Stimulated activated CD8-positive, alpha-beta memory T cell treated with anti-CD3 and anti-CD28 coated beads, Interleukin-2, amount 100 ng/mL, for 48 hours (primary cell): ENCODE measurements at places on chromosomes 4 and X.

- no peak for DNase-seq
Observed at GRCh38 chr4:115323106-115323707, 209.8 kb upstream of the NDST4 start.

- no peak for DNase-seq
Observed at GRCh38 chrX:95733426-95733825, 951.2 kb upstream of the DIAPH2 start.

DNA sequence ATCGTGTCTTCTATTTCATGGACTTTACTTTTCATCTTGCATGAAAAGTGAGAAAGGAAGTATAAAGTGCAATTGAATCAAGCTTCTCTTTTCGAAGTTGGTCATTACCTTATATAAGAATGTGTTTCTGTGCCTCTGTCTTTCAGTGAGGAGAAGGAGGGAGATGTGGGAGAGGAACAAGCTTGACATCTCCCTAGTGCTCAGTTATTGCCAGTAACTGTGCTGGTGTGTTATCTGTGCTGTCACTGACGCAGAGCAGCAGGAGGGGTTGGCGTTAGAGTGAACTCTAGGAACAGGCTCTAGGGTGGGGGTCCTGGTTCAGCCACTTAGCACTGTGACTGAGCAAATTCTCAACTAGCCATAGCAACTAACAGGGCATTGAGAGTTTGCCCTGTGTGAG lies 34.0 kb upstream of the TBC1D9 start:
- DNase-seq, result no peak

DNA sequence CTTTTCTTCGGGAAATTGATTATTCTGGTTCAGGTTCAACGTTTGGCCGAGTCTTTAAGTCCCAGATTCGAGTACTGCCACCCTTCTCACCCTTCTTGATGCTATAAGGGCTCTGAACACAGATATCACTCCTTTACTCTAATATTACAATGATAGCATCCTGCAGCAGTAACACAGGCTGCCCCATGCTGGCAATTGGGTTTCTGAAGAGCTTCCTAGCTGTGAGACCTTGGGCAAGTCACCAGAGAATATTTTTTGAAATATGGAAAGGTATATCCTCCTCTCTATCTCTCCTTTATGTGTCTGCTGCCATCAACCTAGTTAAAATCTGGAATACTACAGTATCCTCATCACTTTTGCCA lies 297 bp upstream of the MTMR8 start:
- DNase-seq, result no peak

DNA sequence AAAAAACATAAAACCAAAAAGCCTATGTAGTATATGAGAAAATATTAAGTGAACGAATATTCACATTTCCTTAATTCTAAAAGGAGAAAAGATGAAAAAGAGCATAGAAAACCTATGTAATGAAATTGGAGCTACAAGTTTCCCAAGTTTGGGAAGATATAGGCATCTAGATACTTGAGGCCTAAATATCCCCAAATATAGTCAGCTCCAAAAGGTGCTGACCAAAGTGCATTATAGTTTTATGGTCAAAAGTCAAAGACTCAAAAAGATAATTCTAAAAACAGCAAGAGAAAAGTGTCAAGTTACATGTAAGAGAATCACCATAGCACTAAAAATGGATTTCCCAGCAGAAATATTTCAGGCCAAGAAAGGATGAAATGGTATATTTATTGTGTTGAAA lies 673.7 kb upstream of the GRID2 start:
- DNase-seq, result no peak

DNA sequence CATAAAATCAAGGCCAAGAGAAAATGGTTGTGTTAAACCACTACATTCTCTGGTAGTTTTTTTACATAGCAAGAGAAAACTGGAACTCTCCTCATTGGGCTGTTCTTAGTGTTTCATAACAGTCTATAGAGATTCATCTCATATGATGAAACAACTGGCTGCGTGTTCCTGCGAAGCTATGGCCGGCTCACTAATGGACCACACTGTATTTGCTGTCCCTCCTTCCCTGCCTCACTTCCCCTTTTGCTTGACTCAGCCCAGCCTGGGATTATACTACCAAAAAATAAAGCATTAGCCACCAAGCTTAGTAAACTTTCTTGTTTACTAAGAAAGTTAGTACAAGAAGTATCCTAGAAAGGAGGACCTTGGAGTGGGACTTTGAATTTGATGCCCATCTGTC lies 31.6 kb upstream of the LSM6 start:
- DNase-seq, result no peak

DNA sequence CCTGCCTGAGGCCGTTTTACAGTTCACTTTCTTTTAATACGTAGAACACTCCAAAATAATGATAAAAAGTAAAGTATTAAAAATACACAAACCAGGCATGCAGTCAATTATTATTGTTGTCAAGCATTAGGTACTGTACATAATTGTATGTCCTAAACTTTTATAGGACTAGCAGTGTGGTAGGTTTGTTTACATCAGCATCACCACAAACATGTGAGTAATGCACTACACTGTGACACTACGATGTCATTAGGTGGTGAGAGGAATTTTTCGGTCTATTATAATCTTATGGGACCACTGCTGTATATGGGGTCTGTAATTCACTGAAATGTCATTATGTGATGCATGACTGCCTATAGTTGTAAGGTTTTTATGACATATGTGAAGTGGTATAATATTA lies 149.5 kb upstream of the SH3RF1 start:
- no peak for DNase-seq

DNA sequence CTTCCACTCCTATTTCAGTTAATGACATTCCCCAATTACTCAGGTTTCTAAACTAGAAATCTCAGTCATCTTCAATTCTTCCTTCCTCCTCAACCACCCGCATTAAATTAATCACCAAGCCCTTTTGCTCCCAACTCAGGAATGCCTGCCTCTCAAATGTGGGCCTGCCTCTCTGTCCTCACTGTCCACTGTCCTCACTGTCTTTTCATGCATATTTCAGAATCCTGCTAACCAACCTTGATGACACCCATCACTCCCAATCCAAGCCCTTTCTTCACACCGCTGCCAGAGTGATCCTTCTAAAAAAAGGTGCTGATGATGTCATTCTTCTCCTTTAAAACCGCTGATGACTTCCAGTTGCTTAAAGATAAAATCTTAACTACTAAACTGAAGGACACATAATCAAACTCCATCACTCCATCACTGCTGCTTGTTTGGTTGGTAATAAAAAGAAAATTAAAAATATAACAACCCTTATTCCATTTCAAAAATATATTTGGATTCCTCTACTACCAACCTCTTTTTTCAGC lies 5.1 kb upstream of the APBB2 start:
- DNase-seq, result no peak

DNA sequence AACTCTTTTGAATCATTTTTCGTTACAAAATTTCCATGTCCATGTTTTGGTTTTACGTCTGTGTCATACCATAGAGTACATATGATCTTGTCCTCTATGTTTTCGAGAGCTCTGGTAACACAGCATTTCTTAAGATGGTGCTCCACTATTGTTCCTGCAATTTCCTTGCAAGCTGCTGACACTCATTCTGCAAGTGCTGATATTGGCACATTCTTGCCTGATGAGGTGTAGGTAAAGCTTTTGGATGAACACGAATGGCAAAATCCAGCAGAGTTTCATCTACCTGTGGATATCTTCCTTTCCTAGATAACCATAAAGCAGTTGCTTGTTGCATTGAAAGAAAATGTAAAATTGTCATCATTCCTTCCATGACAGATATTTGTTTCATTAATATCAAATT lies 41.3 kb downstream of the MAGEB17 start:
- DNase-seq, result no peak

- no peak for DNase-seq
Observed at GRCh38 chr4:8910100-8910821, 38.6 kb upstream of the HMX1 start.

DNA sequence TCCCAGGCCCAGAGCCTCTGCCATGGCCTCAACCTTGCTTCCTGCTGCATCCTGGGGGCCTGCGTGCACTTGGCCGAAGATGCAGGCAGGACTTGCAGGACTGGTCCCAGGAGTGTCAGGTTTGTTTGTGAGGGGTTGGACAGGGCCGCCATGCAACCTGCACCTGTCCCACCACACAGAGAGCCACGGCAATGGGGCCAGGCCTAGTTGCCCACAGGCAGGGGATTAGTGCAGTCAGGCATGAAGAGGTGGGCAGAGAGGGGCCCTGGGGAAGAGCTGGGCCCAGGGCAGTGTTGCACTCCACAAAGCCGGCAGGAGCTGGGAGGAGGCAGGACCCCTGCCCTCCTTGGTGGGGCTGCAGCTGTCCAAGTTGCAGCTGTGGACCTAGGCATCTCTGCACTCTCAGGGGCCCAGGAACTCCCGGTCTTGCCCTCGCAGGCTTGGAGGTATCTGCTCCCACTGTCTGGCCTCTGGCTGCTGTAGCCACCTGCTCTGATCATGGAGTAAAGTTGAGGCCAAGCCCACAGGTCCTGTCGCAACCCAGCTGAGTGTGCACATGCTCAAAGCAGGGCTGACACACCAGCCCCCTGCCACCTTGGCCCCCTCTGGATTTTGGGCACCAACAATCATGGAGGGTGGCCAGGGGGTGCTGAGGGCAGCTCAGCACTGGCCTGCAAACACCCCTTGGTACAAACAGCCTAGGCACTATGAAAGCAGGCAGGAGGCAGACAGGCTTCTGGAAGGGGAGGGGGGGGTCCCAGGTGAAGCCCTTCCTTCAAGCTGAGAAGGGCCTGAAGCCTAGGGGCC lies 190.4 kb upstream of the PCDH10 start:
- DNase-seq, result no peak

DNA sequence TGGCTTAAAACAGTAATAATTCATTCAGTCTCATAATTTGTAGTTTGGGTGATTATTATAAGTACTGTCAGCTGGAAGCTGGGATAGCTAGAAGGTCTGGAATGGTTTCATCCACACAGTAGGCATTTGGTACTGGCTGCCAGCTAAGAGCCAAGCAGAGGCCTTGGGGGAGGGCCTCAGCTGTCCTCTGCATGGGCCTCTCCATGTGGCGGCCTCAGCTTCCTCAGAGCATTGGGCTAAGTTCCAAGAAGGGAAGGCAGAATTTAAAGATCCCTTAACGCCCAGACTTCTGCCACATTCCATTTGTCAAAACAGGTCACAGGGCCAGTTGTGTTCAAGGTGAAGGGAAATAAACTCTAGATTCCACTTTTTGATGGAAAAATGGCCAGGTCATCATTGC lies 93.3 kb downstream of the NEUROG2 start:
- DNase-seq, result no peak

GRCh38 chrX:44228621-44229020 lies 114.9 kb downstream of the EFHC2 start:
- no peak for DNase-seq

DNA sequence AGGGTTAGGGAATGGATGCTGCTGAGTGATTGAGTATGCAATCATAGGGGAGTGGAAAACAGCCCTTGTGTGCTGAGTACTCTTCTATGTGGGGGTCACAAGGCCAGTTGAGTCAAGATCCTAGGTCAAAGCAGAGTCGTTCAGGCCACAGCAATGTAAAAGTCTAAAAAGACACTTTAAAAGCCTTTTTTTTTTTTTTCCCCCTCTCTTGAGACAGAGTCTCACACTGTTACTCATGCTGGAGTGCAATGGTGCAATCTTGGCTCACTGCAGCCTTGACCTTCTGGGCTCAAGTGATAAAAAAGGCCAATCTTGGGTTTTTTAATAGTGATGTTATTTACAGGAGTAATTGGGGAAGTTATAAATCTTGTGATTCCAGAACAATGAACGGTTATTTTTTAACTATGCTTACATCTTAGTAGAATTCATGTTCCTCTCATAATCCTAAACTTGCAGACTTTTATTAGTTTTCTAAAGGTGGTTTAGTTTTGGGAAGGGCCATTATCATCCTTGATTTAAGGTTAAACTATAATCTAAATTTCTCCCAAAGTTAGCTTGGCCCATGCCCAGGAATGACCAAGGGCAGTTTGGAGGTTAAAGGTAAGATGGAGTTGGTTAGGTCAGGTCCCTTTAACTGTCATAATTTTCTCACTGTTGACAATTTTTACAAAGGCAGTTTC lies 82.2 kb upstream of the BMP2K start:
- no peak for DNase-seq

GRCh38 chrX:79107891-79108718 lies 36.4 kb upstream of the GPR174 start:
- no peak for DNase-seq

GRCh38 chr4:107740950-107741701 lies 21.1 kb upstream of the PAPSS1 start:
- DNase-seq, result no peak

DNA sequence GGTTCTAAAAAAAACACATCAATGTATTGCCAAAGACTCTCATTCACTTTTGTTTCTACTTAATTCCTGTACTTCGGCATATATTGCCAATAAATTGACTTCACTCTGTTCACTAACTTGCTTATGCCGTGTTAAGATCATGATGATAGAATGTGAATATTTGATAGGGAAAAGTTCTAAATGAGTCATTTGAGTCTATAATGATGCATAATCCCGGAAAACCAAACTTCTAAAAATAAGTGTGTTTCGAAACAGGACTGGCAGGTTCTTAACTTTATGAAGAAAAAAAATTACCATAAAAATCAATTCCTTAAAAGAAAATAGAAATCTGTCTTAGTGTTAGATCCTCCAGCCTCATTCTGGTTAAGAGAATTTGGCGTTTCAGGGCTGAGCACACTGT lies 387.5 kb upstream of the FTHL17 start:
- no peak for DNase-seq

DNA sequence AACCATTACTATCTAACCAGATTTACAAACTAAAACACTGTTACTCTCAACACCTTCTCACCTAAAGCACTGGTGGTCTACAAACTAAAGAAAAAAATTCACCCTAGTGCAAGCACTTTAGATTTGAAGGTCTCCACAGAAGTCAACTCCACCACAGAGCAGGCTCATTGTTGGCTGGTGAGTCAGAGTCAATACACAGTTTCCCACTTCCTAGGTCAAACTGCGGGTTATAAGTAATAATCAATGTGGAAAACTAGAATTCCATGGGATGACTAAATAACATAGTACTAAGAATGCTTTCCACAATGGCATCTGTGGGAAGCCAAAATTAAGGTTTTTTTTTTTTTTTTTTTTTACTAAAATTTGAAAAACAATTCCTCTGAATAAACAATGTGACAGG lies 191.8 kb downstream of the PDGFC start:
- DNase-seq, result no peak

GRCh38 chr4:65223601-65224000 lies 446.7 kb downstream of the EPHA5 start:
- DNase-seq, result no peak

DNA sequence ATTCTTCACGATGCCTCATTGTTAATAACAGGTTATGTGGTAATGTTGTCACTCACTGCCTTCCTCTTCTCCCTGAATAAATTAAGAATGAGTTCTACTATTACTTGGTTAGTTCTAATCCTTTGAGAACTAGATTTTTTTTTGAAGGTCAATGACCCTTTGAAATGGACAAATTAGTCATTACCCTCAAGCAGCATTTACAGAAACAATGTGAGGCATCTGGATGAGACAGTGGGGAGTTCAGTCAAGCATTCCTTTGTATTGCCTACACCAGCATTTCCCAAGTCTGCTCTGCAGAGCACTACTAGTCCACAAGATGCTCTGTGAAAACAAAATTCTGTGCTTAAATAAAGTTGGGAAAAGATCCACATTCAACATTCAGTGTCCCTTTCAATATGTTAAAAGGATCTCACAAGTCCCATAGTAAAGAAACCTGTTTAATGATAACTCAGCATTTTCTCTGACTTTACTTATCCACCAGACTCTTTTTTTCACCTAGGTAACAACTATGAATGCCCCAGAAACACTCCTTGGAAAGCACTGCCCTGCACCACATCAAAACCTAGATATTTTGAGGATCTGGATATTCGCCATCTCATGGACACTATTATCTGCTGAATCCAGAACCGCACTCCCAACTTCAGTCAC lies 60.6 kb downstream of the CHRDL1 start:
- no peak for DNase-seq
